Kidney glomerular epithelial cell (primary cell): ENCODE measurements at places on chromosomes 16 and 17.
A peak's percentile ranks its signal among the peaks of the same experiment; 100 is the strongest.

- DNase-seq, result no peak
Observed at GRCh38 chr16:591231-591630, 1.4 kb downstream of the RAB40C start.

GRCh38 chr17:81252326-81252986 is 13.3 kb downstream of the NDUFAF8 start:
- DNase-seq, result no peak

DNA sequence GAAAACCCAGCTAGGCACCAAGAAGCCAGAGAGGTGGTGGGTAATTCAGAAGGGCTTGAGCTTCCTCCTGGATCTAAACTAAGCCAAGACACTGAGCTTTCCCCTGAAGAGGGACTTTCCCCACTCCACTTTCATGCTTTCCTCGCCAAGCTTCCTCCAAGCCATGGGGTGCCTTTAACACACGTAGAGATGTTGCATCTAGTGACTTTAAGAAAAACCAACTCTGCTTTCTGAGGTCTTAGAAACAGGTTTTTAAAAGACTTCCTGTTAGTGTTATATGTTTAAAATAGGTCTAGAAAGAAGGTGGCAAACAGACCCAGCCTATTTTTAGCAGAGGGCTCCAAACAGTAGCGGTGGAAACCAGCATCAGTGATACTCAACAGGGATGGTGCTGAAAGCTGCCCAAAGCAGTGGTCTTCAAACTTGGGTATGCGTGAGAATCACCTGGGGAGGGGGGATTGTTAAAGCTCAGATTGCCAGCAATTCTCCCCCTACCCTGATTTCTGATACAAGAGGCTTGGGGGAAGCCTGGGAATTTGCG is 585.6 kb downstream of the CDH13 start:
- DNase-seq, result no peak

DNA sequence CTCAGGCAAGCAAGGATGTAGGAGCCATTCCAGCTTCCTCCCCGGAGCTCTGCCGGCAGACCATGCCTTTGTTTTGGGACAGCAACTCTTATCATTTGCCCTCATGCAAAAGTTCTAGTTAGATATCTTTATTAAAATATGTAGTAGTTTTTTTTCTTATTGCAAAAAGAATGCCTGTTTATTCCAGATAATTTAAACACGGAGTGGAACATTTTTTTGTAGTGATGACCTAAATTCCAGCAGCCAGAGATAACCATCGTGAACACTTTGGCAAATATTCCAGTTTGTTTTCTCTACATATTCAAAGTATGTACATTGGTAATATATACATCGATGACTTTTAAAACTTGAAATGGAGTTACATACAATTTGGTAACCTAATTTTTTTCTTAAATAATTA is 54.8 kb downstream of the CRISPLD2 start:
- DNase-seq, result no peak

DNA sequence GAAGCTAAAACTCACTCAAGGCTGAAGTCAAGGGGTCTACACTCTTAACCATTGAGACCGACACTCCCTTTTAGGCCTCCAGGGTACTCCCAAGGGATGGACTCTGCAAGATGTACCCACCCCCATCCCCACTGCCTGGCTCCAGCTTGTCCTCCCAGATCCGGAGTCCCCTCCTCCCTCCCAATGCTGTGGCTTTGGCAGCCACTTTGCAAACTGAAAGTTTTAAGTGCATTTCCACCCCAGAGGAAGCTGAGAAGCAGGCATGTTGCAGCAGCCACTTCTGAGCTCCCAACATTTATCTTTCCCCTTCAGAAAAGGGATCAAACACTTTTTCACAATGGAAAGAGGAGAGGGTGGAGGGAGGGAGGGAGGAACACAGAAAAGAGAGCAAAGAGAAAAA is 115.2 kb downstream of the COPRS start:
- no peak for DNase-seq

GRCh38 chr16:27729516-27730304 is 179.8 kb downstream of the KATNIP start:
- no peak for DNase-seq

GRCh38 chr17:72121164-72122009 is 567 bp downstream of the SOX9 start:
- DNase-seq, result peak; percentile 74

DNA sequence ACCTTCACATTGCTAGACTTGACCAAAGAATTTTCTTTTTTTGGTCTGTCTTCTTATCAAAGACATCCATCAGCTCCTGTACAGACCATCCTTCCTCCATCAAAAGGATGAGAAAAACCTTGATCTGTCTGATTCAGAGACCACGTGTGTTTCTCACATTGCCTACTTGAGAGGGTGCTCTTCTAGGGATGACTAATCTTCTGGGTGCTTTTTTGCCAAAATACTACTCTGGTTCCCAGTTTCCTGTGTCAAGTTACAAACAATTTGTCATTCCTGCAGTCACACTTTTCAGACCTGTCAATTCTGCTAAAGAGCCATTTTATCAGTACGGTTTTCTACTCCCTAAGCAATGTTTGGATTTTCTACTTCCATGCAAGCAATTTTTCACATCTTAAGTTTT is 492.2 kb downstream of the CDH11 start:
- DNase-seq, result no peak
